ENCODE measurements at places on chromosomes 12 and 14.
A peak's percentile ranks its signal among the peaks of the same experiment; 100 is the strongest.

DNA sequence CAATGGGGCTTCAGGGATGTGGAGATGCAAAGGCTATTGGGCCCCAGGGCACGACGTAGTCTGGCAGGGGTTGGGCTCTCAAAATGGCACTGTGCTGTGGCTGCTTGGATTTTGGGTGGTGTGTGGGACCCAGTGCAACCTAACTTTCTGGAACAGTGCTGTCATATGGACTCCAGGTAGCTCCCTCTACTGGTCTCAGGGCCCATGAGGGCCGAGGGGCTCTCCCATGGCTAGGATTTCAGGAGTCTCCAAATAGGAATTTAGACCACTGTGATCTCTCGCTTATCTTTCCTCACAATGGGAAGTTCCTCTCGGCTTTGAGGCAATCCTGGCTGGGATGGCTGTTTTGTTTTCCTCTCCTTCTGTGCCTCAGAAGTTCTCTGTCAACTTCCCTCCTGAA lies 68.2 kb upstream of the MUCL1 start:
- DNase-seq = no peak

GRCh38 chr12:62766496-62766895 lies 168.5 kb downstream of the PPM1H start:
- peak; percentile 57 for DNase-seq

- no peak for DNase-seq
Measured at GRCh38 chr14:82657186-82657675, 1123.6 kb upstream of the SEL1L start.

- no peak for DNase-seq
Measured at GRCh38 chr14:59352961-59353360, 112.2 kb downstream of the GPR135 start.

DNA sequence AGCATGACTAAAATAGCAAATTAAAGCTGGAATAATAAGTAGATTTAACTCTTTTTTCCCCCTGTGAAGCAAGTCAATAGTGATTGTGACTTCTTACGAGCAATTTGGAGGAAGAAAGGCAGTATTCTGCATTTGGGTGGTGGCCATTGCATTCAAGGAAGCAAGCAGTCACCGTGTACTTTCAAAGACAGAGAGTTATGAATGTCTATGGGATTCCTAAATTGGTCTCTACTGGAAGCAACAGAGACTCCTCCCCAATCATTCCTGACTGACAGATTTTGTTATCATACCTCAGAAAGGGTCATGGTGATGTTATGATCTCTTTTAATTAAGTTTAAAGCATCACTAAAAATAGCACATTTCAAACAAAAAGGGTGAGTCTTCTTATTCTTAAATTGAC lies 287.2 kb upstream of the KITLG start:
- DNase-seq = no peak

DNA sequence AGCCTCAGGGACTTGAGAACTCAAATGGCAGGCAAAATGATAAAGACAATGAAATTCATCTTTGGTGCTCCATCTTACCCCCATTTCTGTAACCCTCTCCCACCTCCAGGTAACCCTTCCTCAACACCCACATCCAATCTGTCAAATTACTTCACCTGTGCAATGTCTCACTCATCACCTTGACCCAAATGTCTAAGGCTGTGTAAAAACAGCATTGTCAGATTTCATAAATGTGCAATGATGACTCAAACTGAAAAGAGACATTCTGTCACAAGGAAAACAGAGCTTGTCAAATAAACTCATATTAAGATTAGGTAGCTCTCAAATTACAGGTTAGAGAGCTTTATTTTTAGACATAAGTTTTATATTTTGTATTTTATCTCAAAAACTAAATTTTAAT lies 19.9 kb upstream of the COCH start:
- DNase-seq = no peak

- DNase-seq = no peak
Measured at GRCh38 chr12:89181271-89181920, 170.9 kb downstream of the DUSP6 start.

DNA sequence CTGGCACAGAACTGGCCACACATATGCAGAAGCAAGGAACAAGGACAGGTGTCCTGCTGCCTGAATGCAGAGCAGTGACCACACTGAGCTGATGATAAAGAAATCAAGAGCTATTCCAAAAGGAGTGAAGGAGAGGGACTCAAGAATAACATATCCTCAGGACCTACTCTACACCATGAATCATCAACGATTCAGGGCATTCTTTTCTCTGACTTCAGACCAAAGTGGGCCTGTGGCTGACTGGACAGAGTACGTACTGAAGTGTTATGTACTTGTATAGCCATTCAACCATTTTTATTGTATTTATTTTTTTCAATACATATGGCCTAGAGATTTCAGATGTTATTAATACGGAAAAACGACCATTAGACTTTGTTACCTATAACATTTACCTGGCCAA lies 177.5 kb upstream of the TMTC1 start:
- no peak for DNase-seq

DNA sequence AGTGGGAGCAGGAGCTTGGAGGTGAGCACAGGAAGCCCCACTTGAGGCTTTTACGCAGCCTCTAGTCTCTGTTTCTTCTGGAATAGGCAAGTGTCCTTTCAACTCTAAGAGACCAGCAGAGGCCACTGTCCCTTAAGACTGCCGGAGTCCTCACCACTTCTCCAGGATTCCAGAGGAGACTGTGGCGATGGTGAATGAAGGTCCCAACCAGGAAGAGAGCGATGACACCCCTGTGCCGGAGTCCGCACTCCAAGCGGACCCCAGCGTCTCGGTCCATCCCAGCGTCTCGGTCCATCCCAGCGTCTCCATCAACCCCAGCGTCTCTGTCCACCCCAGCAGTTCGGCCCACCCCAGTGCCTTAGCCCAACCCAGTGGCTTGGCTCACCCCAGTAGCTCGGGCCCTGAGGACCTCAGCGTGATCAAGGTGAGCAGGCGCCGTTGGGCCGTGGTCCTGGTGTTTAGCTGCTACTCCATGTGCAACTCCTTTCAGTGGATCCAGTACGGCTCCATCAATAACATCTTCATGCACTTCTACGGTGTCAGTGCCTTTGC lies 442 bp downstream of the FLVCR2 start:
- DNase-seq = peak; percentile 59

DNA sequence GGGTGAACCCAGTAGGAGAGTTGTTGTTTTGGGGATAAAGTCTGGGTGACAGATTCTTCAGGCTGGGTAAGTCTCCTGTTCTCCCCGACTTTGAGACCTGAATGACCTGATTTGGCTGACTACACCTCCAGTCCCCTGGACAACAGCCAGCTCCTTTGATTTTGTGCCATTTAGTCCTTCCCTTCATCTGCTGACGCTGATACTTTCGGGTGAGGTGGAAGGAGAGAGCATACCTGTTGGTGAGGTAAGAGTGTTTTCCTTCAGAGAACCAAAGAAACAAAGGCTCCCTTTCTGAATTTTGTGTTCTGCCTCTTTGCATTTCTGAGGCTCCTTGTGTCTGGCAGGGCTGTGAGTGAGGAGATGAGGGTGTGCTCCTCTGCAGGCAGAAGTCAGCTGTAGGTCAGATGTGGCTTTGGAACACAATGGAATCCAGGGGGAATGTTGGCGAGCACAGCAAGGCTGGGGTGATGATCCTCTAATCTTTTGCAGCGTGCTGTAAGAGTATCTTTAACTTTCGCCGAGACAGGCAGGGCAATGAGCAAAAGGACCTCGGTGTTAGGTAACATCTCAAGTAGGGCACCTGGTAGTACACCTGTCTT lies 12.1 kb downstream of the ETV6 start:
- DNase-seq = peak; percentile 45

GRCh38 chr14:33792720-33793368 lies 158.0 kb downstream of the EGLN3 start:
- peak; percentile 95 for DNase-seq

DNA sequence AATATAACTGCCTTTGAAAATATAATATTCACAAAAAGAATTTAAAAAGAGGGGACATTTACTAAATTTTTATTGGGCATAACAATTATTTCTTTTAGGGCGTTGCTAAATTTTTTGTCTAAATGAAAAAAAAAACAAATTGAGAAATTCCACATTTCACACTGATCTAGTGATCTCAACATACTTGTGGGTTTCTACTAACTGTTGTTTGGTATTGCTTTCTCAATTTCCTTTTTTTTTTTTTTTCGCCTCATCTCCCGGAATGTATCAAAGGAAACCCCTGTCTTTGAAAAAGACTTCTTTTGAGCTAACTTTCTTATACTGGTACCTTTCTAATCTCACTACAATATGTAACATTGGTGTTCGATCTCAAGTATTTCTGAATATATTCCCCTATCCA lies at the start of gene CLEC4D:
TSS of gene CLEC4D (plus strand) at position 248 of the 400 bp plus-strand sequence. CDS start 230 bp downstream, outside the sequence.
- no peak for DNase-seq

DNA sequence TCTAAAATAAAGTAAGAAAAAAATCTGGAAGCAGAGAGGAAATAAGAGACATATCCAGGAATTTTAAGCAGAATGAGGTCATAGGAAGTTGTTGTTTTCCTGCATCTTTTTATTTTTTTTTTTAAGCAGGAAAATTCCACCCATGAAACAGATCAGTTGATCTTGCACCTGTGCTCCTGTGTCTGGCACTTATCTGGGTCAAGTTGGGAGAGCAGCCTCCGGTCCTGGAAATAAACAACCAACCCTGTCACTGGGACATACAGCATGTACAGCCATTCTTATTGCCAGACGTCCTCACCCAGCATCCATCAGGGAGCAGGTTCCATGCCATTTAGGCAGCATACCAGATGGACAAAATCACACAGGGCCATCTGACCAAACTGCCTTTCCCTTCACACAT lies 266.0 kb upstream of the BTG1 start:
- DNase-seq = peak; percentile 59

DNA sequence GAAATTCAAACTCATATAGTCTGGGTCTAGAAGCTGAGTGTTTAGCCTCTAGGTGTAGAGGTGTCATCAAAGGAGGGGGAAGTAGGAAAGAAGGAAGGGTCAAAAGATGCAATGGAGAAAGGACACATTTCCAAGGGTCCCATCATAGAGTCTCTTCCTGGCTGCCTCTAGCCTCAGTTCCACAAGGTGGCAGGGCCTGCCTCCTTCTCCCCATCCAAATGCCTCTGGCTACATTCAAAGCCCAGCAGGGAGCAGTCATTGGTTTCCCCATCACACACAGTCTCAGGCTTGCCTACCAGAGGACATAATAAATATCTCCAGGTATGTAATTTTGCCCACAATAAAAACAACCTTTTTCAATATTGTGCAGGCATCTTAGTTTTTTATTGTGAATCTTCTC lies 2.1 kb upstream of the CCT2 start:
- no peak for DNase-seq

DNA sequence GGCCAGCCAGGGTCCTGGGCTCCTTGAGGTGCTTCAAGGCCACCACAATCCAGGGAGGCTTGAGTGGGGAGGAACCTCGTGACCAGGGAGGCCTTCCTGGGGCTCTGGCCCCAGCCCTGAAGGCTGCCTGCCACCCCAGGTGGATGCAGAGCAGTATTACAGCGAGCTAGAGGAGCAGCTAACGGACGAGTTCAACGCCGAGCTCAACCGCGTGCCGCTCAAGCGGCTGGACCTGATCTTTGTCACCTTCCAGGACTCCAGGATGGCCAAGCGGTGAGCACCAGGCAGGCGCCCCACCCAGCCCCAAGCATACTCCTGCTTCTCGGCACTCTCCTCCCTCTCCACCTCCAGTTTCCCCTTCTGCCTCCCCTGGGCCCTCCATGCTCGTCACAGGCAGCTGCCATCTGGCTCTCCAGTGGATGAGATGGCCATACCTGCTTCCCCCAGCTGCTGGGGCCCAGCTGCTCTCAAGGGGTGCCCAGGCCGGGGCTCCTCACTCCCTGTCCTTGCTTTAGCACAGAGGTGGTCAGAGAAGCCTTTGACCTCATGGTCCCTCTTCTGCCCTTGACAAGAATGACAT lies 30.6 kb downstream of the NGB start:
- DNase-seq = no peak

DNA sequence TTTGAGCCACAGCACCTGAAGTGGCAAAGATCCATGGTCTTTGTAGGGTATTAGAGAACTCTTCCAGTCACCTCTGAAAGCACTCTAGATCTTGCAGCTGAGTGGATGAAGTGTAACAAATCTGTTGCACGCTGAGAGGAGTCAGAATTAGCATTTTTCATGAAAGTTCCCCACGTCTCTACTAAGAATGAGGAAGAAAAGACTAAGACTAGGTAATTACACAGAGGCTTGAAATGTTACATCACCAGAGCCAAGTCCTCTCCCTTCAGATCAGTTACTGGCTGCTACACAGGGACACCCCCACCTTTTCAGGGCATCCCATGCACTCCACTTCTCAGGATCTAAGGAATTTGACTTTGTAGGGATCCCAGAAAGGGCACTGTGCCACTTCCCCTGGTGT lies 98.6 kb upstream of the FKBP4 start:
- DNase-seq = no peak

GRCh38 chr14:90362558-90362896 lies 30.8 kb upstream of the NRDE2 start:
- DNase-seq = no peak

- peak; percentile 92 for DNase-seq
Measured at GRCh38 chr12:127145929-127146789, 1120.8 kb upstream of the TMEM132C start.

- DNase-seq = no peak
Measured at GRCh38 chr12:46692606-46693005, 133.2 kb downstream of the SLC38A4 start.

GRCh38 chr12:85603556-85603955 lies 232.7 kb downstream of the RASSF9 start:
- DNase-seq = no peak

DNA sequence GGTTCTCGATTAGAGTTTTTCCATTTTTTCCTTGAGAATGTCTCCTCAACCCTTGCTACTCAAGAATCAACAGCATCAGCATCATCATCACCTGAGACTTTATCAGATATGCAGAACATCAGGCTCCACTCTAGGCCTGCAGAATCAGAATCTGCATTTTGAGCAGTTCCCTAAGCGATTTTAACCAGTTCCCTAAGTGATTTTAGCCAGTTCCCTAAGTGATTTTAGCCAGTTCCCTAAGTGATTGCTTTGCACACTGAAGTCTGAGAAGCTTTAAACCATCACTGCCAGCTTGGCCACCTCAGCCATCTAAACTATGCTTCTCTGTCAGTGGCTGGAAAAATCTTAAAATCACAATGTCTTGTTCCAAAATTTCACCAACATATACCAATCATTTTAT lies 29.4 kb upstream of the SLC38A1 start:
- no peak for DNase-seq

- no peak for DNase-seq
Measured at GRCh38 chr12:113987261-113988063, 21.3 kb upstream of the RBM19 start.

DNA sequence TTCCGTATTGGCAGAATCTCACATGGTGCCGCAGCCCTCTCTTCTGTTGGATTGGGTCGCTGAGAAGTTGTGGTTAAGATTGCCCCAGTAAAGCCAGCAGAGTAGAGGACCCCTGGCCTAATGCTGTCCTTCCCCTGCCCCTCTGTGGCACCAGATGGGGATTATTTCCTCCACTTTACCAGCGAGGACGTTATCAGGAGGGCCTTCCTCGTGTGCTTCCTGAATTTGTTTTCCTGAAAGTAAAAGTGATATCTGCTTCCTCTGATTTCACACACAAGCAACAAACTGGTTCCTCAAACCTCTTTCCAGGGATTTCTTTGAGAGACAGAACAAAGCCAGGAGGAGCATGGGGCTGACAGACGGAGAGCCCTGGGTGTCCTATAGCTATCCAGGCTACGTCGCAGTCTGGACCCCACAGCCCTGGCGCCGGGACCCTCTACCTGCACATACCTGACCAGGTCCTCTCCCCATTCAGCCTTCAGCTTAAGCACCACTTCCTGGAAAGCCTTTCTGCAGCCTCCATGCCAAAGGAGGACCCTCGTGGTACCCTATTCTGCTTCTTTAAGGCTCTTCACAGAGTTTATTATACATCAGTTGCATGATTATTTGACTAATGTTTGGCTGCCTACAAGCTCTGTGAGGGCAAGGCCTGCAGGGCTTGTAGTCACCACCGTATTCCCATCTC lies 314.8 kb upstream of the FKBP4 start:
- DNase-seq = no peak

- DNase-seq = no peak
Measured at GRCh38 chr12:111761099-111761498, 5.6 kb upstream of the ALDH2 start.
